ENCODE measurements at places on chromosomes 7 and 10.

- no peak for DNase-seq
Measured at GRCh38 chr10:28839600-28840007, 162.3 kb downstream of the BAMBI start.

DNA sequence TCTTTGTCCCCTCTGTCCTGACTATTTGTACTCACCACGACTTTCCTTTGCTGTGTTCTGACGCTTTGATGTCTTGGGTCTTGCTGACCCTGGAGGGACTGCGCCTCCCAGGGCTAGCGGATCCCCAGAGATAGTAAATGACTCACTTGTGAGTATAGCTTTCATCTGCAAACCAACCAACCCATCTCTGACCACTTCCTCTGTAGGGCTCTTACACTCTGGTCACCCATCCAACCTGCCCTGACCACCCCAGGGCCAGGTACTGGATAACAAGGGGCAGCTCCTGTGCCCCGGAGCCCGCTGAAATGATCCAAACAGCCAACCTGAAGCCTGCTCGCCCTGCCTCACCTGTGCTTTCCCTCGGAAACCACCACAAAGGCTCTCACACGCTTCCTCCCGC lies 125.2 kb upstream of the CARD11 start:
- no peak for DNase-seq

GRCh38 chr7:32605032-32605431 lies 109.7 kb downstream of the AVL9 start:
- no peak for DNase-seq

DNA sequence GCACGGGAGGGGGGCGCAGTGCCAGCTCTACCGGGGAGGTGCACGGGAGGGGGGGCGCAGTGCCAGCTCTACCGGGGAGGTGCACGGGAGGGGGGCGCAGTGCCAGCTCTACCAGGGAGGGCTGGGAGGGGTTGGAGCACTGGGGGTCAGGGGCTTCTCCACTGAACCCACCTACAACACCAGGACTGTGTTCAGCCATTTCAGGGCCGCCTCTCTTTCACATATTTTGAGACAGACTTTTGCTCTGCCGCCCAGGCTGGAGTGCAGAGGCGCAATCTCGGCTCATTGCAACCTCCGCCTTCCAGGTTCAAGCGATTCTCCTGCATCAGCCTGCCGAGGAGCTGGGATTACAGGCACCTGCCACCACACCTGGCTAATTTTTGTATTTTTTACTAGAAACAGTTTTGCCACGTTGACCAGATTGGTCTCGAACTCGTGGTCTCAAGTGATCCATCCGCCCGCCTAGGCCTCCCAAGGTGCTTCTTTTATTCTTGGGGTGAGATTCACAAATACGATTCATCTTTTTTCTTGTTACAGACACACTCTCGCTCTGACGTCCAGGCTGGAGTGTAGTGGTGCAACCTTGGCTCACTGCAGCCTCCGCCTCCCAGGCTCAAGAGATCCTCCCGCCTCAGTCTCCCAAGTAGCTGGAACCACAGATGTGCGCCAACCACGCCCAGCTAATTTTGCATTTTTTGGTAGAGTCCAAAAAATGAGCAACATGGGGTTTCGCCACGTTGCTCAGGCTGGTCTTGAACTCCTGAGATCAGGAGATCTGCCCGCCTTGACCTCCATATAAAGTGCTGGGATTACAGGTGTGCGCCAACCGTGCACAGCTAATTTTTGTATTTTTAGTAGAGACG lies 37.0 kb downstream of the ADAP1 start:
- no peak for DNase-seq

DNA sequence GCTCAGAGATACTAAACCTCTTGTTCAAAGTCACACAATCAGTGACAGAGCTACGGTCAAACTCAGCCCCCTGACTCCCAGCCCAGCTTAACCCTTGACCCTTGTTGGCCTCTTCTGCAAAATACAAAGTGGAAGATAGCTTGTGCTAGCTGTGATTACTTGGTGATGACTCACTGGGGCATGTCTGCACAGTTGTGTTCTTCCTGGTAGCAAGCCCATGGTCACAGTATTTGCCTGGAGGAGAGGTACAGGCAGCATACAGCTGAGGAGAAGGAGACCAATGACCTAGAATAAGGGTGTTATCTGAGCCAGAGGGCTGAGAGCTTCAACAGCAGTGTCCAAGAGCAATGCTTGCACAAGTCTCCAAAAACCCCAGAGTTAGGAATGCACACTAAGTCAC lies 5.7 kb upstream of the HSPA12A start:
- DNase-seq = peak; percentile 14

- no peak for DNase-seq
Measured at GRCh38 chr10:95356190-95356955, 65.6 kb upstream of the PDLIM1 start.

DNA sequence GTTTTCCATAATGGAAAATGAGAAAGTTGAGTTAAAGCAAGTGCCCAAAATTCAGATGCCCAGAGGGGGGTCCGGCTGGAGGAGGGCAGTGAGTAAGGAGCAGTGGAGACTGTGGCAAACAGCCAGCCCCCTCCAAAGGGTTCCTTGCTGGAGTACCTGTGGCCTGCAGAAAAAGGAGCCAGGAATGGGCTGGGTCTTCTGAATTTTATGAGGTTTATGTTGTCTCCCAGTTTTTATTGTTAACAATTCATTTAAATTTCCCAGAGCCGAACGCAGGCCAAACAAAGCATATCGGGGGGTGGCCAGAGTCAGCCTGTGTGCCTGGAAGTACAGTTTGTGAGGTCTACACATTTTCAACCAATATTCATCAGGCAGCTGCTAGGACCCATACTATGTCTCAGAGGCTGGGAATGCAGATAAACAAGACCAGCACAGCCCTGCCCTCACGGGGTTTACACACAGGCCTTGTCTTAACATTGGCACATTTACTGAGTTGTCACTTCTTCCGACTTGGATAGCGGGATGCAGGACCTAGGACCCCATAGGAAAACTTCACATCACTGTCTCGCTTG lies 12.9 kb upstream of the CSGALNACT2 start:
- DNase-seq = no peak
